GM12878 (cell line): ENCODE measurements at places on chromosomes 5 and 9. TPM values are rescaled to one million over a fixed set of nuclear protein-coding genes. Genes with fewer than 3 reads are reported as not detected.

The PGGT1B gene
- total RNA-seq: 37.0 and 38.4 TPM in 2 replicates

DNA sequence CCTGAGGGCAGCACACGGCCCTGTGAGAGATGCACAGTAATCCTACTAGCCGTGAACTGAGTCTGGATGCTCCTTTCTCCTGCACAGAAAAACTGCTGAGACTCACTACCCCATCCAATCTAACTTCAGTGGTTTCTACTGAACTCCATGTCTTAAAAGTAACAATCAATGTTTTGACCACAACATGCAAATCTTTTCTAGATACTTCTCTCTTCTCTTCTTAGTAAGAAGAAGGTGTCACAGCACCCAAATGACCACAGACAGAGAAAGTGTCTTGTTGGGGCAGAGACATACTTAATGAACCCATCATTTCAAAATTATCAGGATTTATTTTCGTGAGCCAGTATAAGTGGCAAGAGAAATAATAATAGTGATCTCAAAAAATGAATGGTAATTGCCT is 285.8 kb upstream of the MEF2C start:
- no peaks in the 10 kb centered on the region for H3K27me3 ChIP-seq
- DNase-seq: peak; percentile 20
- H3K4me3 ChIP-seq: no peak overlapping the region
- peaks cover 3% of the 10 kb centered on the region; the same call in 1 of the 2 replicates for H3K4me1 ChIP-seq
- H3K27ac ChIP-seq: no peak overlapping the region

The GTF3C5 gene
- 59.3 and 68.2 TPM in 2 replicates for total RNA-seq

DNA sequence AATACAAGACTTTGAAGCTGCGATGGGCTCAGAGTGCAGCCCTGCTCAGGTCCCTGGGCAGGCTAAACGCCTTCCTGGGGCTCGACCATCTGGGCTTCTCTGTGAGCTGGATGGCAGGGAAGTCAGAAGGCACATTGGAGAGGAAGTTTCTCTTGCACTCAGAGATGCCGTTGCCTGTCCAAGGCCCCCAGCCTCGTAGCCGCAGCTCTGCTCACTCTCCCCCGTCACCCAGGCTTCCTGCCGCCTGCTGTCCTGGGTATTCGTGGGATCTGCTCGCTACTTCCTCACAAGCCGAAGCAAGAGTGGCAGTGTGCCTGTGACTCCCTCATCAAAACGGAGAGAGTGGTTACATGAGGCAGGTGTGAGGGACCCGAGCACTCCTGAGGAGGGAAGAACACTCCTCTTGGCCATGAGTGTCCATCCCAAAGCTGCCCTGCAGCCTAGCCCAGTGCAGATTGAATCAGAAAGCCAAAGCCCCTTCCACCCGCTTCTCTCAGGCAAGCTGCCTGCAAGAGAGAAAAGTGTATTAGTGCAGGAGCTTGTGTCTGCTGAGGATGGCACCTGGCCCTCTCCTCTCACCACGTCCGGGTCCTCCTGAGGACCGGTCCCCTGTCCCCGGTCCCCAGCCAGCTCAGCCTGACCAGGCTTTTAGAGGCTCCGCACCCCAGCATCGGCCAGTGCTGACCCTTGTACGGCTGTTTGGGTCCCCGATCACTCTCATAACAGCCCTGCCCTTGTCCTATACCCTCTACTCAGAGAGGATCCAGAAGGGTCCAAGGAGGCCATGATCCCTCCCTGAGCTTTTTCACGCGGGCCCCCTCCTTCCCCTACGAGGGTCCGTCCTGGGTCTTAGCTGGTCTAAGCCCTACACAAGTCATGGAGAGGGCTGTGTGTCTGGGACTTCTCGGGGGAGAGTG is 7.3 kb downstream of the FCN2 start:
- no peak for DNase-seq
- no peak overlapping the region for H3K4me3 ChIP-seq
- H3K4me1 ChIP-seq: peaks cover 5% of the 10 kb centered on the region; the same call in 1 of the 2 replicates
- no peaks in the 10 kb centered on the region for H3K36me3 ChIP-seq
- H3K27me3 ChIP-seq: no peaks in the 10 kb centered on the region; the same call in 1 of the 2 replicates

- H3K36me3 ChIP-seq: no peaks in the 10 kb centered on the region
- DNase-seq: no peak
- H3K4me3 ChIP-seq: no peak overlapping the region
These were observed 853.7 kb downstream of the TAF11L14 start for GRCh38 chr5:18487928-18488480.

The CAMK4 gene
- total RNA-seq: 51.9 and 54.4 TPM in 2 replicates

GRCh38 chr9:124510650-124511425 is 3.6 kb upstream of the NR5A1 start:
- H3K27ac ChIP-seq: no peak overlapping the region
- no peaks in the 10 kb centered on the region for H3K27me3 ChIP-seq
- DNase-seq: no peak
- H3K4me1 ChIP-seq: no peaks in the 10 kb centered on the region
- no peak overlapping the region for H3K4me3 ChIP-seq

GRCh38 chr9:31908891-31909480 is 475.5 kb upstream of the ACO1 start:
- DNase-seq: no peak
- no peak overlapping the region for H3K27ac ChIP-seq
- H3K4me3 ChIP-seq: no peak overlapping the region
- H3K4me1 ChIP-seq: no peaks in the 10 kb centered on the region
- H3K27me3 ChIP-seq: no peaks in the 10 kb centered on the region

DNA sequence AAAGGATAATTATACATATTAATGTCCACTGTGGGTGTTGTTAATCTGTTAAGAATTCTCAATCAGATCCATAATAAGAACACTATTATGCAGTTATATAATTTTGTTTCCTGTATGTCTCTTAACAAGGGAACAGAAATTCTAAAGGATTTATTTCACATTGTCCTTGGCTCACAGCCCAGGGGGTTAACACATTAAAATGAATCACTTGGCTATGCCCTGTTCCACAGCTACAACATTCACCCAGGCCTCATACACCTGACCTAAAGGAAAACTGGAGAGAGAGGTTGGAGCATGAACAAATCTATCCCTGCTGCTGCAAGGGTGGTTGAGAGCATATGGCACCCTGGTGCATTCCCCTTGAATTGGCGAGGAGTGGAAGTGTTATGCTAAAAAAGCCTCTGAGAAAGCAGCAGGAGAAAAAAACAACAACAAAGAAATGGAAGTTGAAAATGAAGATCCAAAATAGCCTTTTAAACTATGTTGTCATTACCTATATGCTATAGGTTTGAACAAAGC is 116.0 kb downstream of the KCNN2 start:
- H3K27me3 ChIP-seq: no peaks in the 10 kb centered on the region
- H3K4me3 ChIP-seq: no peak overlapping the region
- no peak overlapping the region for H3K27ac ChIP-seq
- no peaks in the 10 kb centered on the region for H3K36me3 ChIP-seq

The ADAMTS13 gene
- 1.2 and 2.0 TPM in 2 replicates for total RNA-seq

DNA sequence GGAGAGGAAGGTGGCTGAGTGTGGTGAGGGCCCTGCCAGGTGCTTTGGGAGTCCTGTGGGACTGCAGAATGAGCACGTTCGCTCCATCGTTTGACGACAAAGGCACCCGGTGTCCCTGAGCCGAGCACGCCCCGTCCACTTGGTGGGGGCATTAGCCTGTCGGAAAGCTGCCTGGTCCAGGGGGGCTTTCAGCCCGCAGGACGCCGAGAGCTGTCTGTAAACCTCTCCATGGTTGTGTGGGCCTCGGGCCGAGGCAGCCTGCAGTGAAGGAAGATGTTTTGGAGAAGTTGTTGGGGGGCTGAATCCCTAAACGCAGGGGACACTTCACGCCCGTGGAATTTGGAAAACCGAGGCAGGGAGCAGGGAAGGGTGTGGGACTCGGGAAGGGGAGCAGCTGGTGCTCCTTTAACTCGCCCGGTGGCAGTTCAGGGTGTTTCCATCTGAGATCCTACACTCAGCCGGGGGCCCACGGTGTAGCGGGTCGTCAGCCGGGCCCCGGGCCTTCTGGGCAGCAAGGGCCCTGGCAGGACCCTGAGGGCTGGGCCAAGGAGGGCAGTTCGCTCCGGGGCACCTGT is 53.8 kb downstream of the MRPL36 start:
- H3K4me3 ChIP-seq: no peak overlapping the region
- H3K27me3 ChIP-seq: no peaks in the 10 kb centered on the region; the same call in 1 of the 2 replicates
- no peaks in the 10 kb centered on the region for H3K4me1 ChIP-seq
- H3K27ac ChIP-seq: no peak overlapping the region

- H3K36me3 ChIP-seq: 0 out of 2 replicates have a peak, but pooled peaks cover 2% of the 10 kb centered on the region
- no peak for DNase-seq
- peak overlapping the region; percentile 59 for H3K27ac ChIP-seq
- no peaks in the 10 kb centered on the region for H3K27me3 ChIP-seq
- no peak overlapping the region for H3K4me3 ChIP-seq
These were observed 111.5 kb upstream of the CTSL start for GRCh38 chr9:87614397-87614796.

- H3K36me3 ChIP-seq: no peaks in the 10 kb centered on the region
- DNase-seq: no peak
- no peaks in the 10 kb centered on the region for H3K4me1 ChIP-seq
- no peak overlapping the region for H3K27ac ChIP-seq
- no peak overlapping the region for H3K4me3 ChIP-seq
These were observed 995.8 kb upstream of the WWC1 start for GRCh38 chr5:167295681-167296005.

DNA sequence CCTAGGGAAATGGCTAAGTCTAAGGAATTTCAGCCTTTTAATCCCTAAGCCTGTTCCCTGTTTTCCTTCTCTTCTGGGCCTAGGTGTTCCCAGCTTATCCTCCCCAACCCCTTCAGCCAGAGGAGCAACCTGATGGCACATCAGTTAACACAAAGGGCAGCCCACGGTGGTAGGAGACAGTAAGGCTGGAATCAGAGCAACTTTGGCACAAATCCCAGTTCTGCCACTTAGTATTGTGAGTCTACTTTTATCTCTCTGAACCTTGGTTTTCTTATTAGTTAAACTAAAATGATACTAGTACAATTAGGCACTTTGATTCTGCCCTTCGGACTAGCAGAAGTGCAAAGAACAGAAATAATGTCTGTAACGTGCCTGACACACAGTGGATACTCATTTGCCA is 246.8 kb downstream of the SAXO1 start:
- no peaks in the 10 kb centered on the region for H3K36me3 ChIP-seq
- no peaks in the 10 kb centered on the region for H3K4me1 ChIP-seq
- no peak overlapping the region for H3K4me3 ChIP-seq
- DNase-seq: no peak

DNA sequence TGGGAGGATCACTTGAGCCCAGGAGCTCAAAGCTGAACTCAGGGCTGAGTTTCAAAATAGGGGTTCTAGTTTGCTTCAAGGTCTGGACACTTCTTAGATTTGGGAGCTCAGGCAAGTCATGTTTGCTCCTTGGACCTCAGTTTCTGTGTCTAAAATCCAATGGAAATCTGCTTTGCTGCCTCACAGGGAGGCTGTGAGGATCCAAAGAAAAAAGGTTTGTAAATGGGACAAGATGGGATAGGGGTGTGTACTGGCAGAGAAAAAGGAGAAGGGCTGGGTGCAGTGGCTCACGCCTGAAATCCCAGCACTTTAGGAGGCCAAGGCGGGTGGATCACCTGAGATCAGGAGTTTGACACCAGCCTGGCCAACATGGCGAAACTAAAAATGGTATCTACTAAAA is 39.6 kb upstream of the SH3PXD2B start:
- no peak overlapping the region for H3K4me3 ChIP-seq
- no peak for DNase-seq
- no peaks in the 10 kb centered on the region for H3K4me1 ChIP-seq

The PAPPA gene
- total RNA-seq: 0.03 and 0.08 TPM in 2 replicates

GRCh38 chr5:140246378-140247122 is 56.4 kb downstream of the PFDN1 start:
- H3K36me3 ChIP-seq: peaks cover 20% of the 10 kb centered on the region
- no peak overlapping the region for H3K4me3 ChIP-seq
- H3K27ac ChIP-seq: no peak overlapping the region
- H3K4me1 ChIP-seq: peaks cover 7% of the 10 kb centered on the region

DNA sequence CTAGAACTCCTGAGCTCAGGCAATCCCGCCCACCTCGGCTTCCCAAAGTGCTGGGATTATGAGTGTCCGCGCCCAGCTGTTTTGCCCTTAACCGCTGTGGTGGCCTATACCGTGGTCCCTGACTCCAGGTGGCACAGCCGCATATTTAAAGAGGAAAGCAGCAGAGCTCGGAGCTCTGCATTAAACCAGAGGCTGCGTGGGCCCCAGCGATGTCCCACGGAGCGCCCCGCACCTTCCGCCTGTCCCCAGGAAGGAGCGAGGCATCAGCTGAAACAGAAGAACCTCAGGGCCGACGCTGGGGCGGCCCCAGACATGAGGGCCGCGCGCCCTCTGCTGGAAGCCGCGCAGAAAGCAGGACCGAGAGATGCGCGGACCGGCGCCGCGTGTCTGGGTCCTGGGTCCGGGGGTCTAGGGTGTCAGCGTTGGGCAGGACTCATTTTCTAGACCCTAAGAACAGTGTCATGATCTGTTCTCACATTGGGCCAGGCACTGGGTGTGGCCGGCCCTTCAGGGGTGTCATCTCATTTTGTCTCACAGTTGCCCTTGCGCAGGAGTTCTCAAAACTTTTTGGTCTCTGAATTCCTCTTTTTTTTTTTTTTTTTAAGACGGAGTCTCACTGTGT is 37.7 kb downstream of the LAMC3 start:
- no peak overlapping the region for H3K4me3 ChIP-seq
- H3K27me3 ChIP-seq: no peaks in the 10 kb centered on the region
- H3K27ac ChIP-seq: no peak overlapping the region
- no peak for DNase-seq
- H3K36me3 ChIP-seq: no peaks in the 10 kb centered on the region

- no peak for DNase-seq
- no peak overlapping the region for H3K4me3 ChIP-seq
These were observed 418.3 kb upstream of the CLINT1 start for GRCh38 chr5:158277276-158277675.

The PCDHA4 gene
- total RNA-seq: 0.05 TPM in 1 of 2 replicates, not detected in the other

GRCh38 chr9:98879963-98880310 is 63.8 kb upstream of the COL15A1 start:
- H3K4me1 ChIP-seq: no peaks in the 10 kb centered on the region
- no peak overlapping the region for H3K27ac ChIP-seq
- H3K4me3 ChIP-seq: no peak overlapping the region
- H3K27me3 ChIP-seq: no peaks in the 10 kb centered on the region
- H3K36me3 ChIP-seq: no peaks in the 10 kb centered on the region
